ENCODE measurements at places on chromosomes 1 and 21.

- no peak for DNase-seq
These were observed 5.3 kb downstream of the VANGL1 start for GRCh38 chr1:115647047-115647446.

GRCh38 chr21:32940079-32941014 is 85.4 kb upstream of the OLIG2 start:
- no peak for DNase-seq

DNA sequence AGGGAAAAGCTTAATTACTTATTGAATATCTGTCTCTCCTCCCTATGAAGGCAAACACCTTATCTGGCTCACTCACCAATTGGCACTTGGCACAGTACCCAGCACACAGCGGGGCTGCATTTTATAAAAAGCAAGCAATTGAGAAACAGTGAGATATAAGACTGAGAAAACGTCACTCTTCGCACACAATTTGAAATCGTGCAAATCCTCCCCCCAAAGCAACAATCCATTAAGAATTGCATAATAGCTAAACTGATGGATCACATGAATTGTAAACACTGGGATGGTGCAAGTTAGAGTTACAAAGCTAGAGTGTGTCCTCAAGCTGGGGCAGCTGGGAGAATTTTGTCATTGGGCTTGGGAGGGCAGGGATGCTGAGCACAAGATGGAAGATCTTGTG is 27.1 kb downstream of the PRDX6 start:
- DNase-seq: no peak

DNA sequence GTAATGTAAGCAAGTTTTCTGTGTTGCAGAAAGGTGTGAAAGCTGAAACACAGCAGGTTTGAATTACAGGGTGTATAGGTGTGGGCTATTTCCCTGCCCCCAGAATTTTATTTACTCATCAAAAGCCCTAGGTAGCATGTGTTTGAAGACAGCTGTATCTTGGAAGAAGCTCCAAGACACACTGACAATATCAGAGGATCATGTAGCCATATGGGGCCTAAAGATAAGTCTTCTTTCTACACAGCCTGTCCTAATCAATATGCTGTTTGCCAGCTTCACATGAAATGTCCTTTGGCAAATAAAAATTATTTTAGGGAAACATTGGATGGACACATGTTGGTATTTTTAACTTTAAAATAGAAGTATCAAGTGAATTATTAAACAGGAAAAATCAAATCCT is 17.5 kb upstream of the SUCO start:
- no peak for DNase-seq

- no peak for DNase-seq
These were observed 11.0 kb upstream of the RNU1-3 start for GRCh38 chr1:16677552-16678431.

DNA sequence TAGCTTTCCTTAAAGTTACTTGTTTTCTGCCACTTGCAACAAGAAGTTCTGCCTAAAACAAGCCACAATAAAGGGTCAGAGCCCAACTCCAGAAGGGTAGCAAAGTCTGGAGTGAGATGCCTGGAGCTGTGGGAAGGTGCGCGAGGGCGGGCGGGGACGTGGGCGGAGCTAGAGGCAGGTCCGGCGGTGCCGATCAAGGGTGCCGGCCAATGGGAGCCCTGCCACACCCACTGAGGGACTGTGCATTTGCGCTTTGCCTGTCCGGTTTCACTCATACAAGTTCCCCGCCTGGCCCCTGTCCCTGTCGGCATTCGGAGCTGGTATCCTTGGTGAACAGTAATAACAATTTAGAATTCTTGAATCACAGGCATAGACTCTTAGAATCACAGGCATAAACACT is 732.4 kb downstream of the MATN1 start:
- DNase-seq: no peak

GRCh38 chr1:205260948-205261732 is 33.4 kb downstream of the TMCC2 start:
- no peak for DNase-seq
